Spleen (tissue), 13 donors: ENCODE measurements at places on chromosomes 2 and 18.
A peak's percentile ranks its signal among the peaks of the same experiment; 100 is the strongest.

DNA sequence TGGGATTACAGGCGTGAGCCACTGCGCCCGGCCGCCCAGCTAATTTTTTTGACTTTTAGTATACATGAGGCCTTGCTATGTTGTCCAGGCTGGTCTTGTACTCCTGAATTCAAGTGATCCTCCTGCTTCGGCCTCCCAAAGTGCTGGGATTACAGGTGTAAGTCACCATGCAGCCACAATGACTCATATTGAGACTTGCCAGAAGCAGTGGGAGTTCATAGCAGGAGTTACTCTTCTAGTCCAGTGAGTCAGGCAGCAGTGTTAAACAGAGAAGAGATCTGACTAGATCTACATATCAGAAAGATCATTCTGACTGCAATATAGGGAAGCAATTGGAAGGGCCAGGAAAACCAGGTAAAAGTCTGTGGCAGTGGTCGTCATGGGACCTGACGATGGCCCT lies 1.5 kb upstream of the FLACC1 start:
- DNase-seq = no peak

- no peak for DNase-seq
Measured at GRCh38 chr18:76455003-76455676, 39.9 kb downstream of the ZNF516 start.

DNA sequence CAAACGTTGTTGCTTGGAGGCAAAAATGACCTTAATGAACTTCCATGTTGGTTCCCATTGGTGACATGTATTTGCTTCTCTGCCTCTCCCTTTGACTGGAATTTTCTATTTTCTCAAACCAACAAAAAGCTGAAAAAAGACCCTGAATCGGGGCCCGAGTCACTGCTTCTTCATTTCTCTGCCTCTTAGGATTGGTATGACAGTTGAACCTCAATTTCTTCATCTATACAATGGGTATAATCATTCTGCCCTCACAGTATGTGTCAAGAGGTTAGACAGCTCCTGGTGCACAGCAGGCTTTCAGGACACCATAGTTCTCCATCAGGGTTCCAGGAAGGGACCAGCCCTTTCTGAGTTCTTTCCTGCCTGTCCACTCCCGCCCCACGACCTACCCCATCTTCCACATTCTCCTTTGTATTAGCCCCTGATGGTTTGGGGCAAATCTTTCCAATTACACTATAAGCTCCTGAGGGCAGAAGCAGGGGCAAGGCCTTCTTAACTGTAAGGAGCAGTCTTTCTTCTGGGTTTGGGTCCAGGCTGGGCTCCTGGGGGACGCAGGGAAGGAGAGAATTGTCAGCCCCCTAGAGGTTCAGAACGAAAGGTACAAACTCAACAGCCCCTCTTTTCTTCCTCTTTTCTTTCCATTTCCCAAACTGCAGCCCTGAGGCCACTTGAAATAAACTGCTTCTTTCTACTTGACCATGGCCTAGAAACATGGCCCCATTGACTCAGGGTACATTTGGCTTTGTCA lies 6.3 kb upstream of the PKDCC start:
- DNase-seq = no peak

- DNase-seq = no peak
Measured at GRCh38 chr2:191885098-191885497, 38.2 kb upstream of the CAVIN2 start.

DNA sequence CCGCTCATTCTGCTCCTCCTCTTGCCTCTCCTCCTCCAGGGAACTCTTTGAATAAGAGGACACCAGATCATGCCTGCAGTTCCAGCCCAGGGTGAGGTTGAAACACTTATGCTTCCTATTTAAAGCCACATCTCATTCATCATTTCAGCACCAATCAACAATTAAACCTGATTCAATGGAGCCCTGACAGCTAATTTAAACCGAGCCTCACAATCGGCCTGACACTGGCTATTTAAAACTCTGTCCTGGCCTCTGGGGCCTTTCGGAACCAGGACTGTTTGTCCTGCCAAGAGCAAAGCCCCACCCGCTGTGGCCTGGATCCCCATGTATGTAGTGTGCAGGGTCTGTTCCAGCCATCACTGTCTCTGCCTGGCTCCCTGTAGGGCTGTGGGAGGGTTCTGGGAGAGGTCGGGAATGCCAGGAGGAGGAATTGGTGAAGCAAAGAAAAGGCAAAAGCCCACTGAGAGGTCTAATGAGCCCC lies 97.4 kb downstream of the MCFD2 start:
- DNase-seq = peak; percentile 79

- DNase-seq = no peak
Measured at GRCh38 chr2:76469066-76469465, 758.4 kb upstream of the GCFC2 start.

DNA sequence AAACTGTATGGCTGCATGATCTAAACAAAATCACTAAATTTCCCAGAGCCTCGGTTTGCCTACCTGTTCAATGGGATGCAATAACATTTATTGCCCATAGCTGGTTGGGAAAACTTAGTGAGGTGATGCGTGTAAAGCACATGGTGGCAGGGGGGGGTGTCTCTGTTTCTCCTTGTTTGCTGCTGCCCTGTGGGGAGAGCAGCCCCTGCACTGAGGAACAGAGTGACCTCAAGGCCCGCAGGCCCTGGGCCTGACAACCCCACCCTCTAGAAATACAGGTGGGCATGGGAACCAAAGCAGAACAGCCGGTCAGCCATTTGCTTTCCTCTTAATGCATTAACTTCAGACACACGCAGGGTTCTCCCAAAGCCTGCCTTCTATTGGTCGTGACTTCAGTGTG lies 55.1 kb upstream of the SLC66A3 start:
- no peak for DNase-seq

GRCh38 chr2:218569661-218570500 lies 1.2 kb downstream of the CNOT9 start:
- DNase-seq = no peak

GRCh38 chr18:59631583-59632181 lies 65.5 kb downstream of the CCBE1 start:
- no peak for DNase-seq

DNA sequence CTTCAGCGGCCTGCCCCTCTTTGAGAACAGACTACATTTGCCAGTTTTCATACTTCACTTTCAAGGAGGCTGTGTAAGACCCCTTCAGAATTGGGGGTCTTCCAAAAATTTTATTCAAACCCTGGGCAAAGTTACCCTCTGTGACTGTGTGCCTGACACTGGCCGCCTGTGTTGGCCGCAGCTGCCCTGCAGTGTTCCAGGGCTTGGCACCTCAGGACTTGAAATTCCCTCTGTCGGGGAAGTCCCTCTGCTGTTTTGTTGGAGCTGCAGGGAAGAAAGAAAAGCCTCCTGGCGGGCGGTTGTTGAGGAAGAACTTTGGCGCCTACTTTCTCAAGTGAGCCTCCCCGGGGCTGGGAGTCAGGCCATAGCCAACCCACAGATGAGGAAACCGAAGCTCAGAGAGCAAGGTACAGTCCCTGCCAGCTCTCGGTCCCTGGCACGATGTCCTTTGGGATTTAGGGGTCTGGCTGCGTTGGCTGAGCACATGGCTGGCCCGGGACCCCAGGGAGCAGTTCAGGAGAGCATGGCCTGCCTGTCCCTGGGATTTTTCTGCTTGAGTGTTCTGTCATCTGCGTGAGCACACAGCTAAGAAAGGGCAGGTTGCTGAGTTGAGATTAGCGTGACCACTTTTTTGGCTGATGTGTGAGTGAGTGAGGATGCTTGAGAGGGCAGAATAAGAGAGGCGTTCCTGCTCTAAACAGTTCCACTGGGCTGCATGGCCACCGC lies 17.9 kb upstream of the ASB1 start:
- DNase-seq = no peak

GRCh38 chr18:34752056-34752455 lies 42.0 kb downstream of the DTNA start:
- no peak for DNase-seq

DNA sequence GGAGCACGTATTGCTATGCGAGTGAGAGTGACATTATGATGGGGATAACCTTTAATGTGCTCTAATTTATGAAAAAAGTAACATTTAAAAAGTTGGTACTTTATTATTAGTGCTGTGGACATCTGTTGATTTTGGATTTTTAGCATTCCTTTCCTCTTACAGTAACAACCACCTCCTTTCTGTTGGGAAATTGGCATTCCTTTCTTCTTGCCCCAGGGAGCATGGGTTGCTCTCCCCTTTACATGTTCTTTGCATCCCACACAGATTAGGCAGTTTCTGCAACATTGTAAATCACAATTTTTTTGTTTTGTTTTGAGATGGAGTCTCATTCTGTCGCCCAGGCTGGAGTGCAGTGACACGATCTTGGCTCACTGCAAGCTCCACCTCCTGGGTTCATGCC lies 300.2 kb downstream of the LPIN1 start:
- DNase-seq = no peak

DNA sequence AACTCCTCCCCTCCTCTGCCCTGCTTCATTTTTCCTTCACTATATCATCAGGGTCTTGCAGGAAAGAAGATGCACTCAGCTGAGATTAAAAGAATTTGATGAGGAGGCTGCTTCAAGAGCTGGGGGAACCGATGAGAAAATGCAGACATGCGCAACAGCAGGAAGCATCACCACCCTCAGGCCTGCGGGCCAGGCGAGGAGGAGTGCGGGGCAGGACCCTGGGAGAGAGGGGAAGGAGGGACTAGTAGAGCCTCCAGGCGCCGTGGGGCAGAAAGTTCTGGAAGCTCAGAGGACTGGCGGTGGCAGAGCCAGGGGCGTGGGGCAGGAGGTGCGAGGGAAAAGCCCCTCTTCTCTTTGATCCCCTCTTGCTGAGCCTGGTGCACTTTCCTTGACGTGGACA lies 108.2 kb downstream of the CD226 start:
- DNase-seq = no peak

GRCh38 chr2:105375001-105375561 lies 23.8 kb downstream of the FHL2 start:
- no peak for DNase-seq

- DNase-seq = no peak
Measured at GRCh38 chr18:73774811-73775509, 372.7 kb downstream of the FBXO15 start.

GRCh38 chr18:37705016-37705415 lies 139.4 kb upstream of the CELF4 start:
- DNase-seq = no peak

DNA sequence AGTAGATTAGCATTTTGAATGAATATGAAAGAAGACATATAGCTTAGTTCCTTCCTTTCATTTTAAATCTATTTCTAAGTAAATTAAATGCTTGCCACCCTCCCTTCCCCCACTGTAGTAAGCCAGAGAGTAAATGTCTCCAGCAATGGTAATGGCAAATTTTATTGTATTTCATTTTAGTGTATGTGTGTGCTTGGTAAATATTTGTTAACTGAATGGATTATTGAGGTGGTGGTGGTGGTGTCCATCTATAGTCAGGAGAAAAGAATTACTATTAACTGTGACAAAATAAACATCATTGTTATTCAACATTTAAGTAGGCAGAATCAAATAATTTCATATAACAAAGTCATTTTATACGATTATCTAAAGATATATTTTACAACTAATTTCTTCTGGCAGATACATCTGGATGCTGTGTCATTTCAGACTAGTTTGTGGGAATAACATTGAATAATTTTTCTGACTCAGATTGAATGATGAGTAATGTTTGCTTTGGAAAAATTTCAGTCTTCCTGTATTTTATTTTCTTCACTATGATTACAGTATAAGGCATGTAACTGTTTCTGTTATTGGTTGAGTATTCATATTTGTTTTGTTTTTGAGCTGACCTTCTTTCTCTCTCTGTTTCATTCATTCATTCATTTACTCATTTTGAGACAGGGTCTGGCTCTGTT lies 18.3 kb downstream of the ASXL3 start:
- DNase-seq = no peak

DNA sequence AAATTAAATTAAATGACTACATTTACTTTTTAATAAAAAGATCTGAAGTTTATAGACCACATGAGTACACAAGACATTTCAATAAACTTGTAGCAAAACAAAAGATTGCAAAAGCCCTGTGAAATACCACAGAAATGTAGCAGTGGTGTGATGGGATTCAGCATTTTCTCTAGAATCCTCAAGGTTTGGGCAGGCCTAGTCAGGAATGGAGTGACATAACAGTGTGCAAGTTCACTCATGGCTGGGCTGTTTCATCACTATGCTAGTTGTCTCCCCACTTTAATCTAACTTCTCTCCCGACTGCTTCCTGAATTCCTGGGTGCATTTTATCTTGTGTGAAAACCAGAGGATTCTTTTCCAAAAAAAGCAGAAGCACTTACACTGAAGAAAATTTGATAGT lies 1089.9 kb upstream of the DDX18 start:
- no peak for DNase-seq

DNA sequence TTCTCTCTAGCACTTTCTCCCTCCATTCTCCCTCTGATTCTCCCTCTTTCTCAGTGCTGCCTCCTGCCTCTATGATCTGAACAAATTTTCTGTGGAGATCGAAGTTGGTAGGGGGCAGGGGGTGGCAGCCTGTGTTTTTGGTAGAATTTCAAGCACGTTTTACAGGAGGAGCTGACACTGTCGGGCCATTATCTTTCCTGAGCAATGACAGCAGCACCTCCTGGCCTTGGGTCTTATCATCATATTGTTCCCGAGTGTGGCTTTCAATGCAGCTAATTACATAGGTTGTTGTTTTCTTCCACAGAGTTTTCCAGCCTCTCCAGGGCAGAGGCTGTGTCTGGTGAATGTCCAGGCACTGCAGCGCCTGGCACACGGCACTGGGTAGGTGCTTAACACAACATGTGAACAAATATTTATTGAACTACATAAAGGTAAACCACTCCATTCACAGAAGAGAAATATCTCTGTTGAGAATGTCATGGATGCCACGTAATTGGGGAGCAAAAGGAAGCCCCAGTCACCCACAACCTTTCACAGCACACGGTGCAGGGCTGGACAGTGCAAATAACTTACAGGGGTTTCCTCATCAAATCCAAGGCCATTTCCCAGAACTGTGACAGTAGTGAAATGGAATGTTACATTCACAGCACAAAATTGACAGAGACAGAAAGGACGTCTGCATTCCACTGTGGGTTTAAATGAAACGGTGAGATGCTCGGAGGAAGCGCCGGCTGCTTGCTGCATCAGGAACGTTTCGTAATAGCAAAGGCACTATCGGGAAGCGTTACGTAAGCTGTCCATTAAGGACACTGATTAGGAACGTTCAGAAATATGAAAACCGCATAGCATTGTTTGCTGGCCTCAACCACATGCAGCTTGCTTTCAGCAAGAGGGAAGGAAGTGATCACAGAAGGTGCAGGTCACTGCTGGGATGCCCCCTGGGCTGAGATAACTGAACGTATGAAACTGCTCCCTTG lies 6.5 kb upstream of the KCNG2 start:
- DNase-seq = peak; percentile 81

- DNase-seq = no peak
Measured at GRCh38 chr2:132598536-132598935, 71.5 kb downstream of the LYPD1 start.

- no peak for DNase-seq
Measured at GRCh38 chr2:10257500-10258147, 45.1 kb upstream of the HPCAL1 start.

- DNase-seq = no peak
Measured at GRCh38 chr2:38740851-38741731, 10.1 kb downstream of the SRSF7 start.
